DMS153 (cell line): ENCODE measurements at places on chromosomes 11 and 22.

- no peak for DNase-seq
Measured at GRCh38 chr11:34348919-34349318, 8.9 kb downstream of the ABTB2 start.

DNA sequence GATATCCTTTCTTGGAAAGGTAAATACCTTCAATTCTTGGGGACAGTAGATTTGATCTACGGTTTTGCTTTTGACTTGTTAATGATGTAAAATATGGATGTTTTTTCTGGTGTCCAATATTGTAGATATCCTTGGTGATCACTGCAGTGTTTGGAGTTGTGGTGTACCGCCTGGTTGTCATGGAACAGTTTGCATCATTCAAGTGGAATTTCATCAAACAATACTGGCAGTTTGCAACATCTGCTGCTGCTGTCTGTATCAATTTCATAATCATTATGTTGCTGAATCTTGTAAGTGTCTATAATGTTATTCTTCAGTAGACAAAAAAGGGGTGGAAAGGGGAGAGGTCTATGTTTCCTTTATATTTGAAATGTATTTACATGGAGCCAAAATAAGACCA, 27.4 kb upstream of the MUC15 start:
- DNase-seq, result no peak

DNA sequence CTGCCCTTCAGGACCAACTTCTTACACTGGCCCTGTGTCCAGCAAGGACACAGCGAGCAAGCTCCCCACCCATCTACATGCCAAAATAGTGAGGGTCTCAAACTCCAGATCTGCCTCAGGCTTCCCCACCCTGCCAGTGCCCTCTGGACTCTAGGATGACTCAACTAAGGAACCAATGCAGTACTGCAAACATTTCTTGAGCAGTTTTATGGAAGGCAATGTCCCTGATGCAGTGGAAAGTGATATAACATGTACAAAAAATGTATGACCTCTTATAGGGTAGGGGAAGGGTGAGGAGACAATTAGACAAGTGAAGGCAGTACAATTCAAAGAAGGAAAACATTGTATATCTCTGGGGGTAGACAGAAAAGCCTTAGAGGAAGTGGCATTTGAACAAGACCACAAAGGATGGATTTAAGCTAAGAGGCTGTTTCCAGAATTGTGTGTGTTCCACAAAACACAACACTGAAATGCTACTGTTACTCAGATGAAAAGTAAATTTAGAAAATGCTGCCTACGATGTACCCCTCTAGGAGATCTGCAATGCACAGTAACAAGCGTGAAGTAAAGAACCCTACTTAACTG, 47.3 kb downstream of the RAB30 start:
- DNase-seq, result no peak

- no peak for DNase-seq
Measured at GRCh38 chr11:102572554-102573220, 42.1 kb upstream of the MMP7 start.

GRCh38 chr11:64334764-64335735, 5.0 kb upstream of the CCDC88B start:
- peak; percentile 87 for DNase-seq

DNA sequence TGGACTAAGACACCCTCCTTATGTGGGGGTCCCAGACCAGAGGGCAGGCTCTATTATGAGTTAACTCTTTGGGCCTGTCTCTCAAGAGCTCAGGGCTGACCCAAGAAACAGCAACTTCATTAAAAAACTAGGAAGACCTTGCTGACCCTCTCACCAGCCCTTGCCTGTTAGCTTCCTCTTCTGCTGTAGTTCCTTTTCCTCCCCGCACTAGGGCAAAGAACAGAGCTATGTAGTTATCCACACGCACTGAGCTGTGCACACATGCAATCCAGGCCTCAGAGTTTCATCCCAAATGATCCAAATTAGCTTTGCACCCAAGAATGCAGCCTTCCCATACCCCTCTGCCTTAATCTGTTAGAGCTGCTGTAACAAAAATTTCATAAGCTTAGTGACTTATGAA, 539.6 kb upstream of the CADM1 start:
- no peak for DNase-seq

DNA sequence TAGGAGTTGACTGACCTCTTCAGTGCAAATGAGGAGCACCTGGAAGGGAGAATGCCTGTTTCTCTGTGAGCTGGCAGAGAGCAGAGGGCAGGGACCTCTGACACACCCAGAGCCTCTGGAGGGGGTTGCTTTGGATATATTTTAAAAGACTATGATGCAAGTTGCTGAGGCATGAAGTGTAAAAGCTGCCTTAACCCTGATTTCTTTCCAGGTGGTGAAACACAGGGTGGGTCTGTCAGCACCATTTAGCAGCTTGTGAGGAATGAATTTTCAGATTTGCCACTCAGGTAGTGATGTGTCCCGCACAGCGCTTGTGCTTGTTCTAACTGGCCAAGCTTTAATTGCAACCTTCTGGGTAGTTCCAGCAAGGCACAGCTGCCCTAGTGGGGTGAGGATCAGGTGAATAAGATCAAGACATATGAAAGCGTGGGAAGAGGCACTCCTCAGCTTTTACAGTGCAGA, 90.2 kb downstream of the SWAP70 start:
- no peak for DNase-seq

DNA sequence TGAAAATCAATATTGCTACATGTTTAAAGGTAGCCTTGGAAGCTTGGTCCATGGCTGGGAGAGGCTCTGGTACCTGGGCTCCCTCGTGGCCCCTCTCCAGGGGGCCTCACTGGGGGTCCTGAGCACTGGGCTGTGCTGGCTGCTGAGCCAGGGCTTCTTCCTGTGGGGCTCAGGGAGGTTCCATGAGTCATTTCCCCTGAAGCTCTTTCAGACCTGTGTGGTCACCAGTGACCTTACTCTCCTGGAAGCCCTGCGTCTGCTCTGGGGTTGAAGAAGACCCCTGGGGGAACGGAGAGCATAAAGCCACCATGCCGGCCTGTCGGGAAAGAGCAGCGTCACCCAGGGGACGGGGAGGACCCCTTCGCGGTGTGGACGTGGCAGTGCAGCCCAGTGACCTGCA, 389.0 kb downstream of the TBC1D22A start:
- DNase-seq, result no peak

DNA sequence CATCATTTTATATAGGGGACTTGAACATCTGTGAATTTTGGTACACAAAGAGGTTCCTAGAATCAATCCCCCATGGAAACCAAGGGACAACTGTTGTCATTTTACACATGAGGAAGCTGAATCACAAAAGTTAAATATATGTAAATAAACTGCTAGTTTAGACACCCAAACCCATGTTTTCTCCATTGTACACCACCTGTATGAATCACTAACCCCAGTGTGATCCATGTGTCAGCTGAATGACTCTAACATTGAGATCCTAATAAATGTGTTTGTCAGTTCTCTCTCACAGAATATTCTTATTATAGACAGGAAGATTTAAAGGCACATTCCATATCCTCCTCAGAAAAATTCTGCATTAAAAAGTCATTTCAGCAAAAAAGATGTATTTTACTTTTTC, 83.3 kb downstream of the ATG16L2 start:
- no peak for DNase-seq

- DNase-seq, result no peak
Measured at GRCh38 chr11:113198972-113199661, 115.3 kb upstream of the TTC12 start.

DNA sequence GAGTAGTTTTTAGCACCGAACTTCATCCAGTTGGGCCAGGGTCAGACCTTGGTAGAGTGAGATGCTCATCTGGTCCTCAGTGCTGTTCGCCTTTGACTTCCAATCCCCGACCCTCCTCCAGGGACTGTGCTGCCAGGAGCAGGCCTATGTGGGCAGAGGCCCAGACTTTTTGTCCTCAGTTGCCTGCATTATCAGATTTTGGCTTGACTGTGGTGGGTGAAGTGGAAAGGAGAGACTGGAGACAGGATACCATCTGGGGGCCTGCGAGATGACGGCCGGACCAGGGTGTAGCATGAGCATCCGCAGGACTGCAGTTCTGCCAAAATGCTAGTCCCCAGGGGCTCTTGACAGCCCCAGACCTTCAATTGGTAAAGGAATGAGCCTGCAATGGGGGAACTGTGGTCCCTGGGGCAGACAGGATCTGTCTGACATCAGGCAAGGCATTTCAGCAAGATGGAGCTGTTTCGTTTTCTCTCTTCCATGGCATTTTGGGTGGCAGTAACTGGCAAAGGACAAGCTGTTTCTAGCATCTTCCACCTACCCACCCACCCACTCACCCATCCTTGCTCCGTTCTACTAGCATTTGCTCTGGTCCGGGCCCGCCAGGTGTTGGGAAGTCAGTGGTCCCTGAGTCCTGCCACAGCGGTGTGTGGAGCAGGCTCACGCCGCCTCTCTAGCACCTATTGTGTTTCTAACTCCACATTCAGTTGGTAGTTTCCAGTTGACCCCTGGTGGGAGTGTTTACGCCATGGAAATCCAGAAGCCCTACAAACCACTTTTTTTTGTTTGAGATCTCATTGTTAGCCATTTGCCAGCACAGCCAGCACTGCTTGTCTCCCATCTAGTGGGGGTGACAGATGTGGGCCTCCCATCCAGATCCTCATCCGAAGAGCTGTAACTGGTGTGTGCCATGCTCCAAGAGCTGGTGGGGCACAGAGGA, 53.5 kb downstream of the OTOG start:
- DNase-seq, result no peak

GRCh38 chr11:107999759-108000455, 8.8 kb upstream of the CUL5 start:
- DNase-seq, result peak; percentile 3

GRCh38 chr22:42262964-42263363, 7.5 kb downstream of the TCF20 start:
- DNase-seq, result no peak

- no peak for DNase-seq
Measured at GRCh38 chr11:100593291-100593690, 93.8 kb upstream of the ARHGAP42 start.

DNA sequence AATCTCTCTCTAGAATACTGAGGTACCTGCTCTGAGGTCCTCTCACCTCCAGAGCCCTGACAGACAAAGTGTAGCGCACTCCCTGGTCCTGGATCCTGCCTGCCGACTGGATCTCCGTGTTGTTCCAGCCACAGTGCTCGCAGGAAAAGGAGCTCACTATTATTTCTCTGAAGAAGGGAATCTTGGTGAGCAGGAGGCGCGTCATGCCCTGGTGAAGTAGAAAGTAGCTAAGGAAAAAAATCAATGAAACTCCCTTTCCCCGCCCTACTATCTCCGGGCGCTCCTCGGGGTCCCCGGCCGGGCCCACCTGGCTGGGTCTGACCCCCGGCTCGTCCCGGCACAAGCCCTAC, 412 bp downstream of the ZPR1 start:
- no peak for DNase-seq

GRCh38 chr11:121767433-121767832, 314.7 kb upstream of the SORL1-AS1 start:
- DNase-seq, result no peak

- DNase-seq, result no peak
Measured at GRCh38 chr11:119637481-119637880, 91.5 kb downstream of the NECTIN1 start.

DNA sequence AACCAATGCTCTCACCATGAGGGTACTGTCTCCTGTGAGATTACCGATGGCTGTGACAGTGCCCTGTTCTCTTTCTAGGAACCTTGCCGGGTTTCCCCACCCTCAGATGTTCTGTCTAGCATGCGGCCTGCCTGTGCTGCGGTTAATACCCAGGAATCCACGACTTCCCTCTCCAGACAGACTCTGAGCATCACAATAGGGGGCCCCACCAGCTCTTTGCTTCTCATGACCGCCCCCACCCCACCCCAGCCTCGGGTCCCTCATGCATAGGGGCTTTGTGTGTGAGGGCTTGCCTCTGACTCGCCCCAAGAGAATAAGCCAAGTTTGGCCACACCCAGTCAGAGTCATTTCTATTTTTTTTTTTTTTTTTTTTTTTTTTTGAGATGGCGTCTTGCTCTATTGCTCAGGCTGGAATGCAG, 10.3 kb downstream of the PARVG start:
- no peak for DNase-seq

DNA sequence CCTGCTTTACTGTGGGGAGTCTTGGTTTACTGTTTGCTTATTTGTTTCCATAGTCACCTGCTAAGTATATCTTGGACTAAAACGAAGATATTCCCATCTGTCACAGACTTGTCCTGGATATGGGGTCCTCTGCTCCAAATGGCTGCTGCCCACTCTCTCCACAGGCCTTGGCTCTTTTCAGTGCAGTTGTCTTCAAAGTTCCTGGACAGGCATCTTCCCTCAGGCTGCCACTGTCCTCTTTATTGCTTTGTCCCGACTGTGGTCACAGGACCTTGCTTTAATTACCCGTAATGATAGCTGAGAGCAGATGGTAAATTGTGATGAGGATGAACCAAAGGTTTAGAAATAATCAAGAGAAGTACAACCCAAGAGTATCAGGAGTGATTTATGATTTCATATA, 713.9 kb upstream of the CCDC179 start:
- DNase-seq, result no peak

DNA sequence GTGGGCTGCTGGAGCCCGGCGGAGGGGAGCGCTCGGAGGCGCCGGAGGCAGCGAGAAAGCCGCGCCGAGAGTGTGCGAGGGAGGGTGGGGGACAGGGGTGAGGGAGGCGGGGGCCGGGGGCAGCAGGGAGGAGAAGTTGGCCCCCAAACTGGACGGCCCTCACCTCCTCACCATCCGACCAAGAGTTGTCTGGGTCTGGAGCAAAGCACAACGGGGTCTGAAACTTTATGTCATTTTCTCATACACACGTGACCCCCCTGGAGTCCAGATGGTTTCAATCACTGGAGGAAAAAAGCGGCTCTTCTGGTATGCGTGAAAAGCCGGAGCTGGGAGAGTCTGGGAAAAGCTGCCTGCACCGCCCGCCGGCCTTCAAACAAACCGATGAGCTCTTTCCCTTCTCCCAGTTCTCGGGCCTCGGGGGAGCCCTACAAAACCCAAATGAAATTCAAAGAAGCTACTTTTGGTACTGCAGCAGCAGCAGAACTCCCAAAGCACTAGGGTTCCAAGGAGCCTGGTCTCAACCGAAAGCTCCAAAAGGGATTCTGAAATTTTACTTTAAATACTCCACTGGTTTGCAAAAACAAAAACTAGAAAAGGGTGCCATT, 39.7 kb upstream of the AKIP1 start:
- DNase-seq, result no peak
